ENCODE measurements at places on chromosomes 1 and 21.
A peak's percentile ranks its signal among the peaks of the same experiment; 100 is the strongest.

DNA sequence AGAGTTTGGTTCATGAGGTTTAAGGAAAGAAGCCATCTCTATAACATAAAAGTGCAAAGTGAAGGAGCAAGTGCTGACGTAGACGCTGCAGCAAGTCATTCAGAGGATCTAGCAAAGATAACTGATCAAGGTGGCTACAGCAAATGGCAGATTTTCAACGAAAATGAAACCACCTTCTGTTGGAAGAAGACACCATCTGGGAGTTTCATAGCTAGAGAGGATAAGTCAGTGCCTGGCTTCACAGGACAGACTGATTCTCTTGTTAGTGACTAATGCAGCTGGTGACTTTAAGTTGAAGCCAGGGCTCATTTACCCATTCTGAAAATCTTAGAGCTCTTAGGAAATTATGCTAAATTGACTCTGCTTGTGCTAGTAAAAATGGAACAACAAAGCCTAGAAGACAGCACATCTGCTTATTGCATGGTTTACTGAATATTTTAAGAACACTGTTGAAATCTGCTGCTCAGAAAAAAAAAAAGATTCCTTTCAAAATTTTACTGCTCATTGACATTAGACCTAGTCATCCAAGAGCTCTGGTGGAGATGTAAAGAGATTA lies 10.5 kb downstream of the MAEL start:
- no peak for DNase-seq

GRCh38 chr1:85605484-85606413 lies 25.2 kb downstream of the CCN1 start:
- DNase-seq, result no peak

DNA sequence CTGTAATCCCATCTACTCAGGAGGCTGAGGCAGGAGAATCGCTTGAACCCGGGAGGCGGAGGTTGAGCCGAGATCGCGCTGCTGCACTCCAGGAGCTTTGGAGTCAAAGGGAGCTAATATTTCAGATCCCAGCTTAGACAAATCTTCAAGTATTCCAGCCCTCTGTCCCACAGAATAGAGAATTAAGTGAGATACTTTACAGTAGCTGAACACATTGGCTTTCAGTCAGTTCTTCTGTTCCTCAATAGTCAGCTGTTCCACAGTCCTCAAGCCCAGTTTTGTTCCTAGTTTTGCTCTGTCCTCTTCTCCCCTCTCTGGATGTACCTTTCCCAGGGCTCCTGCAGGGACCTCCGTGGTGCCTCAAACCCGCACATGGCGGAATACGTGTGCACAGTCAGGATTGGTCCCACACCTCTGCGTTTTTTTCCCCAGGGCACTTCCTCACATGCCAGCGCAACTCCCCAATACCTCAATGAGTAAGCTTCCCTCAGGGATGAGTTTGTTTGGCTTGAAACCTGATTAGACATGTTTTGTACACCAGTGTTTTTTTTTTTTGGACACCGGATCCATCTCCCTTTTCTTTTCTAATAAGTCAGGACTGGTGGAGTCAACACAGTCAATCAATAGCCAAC lies 1.2 kb downstream of the MFN2 start:
- no peak for DNase-seq

- peak; percentile 51 for DNase-seq
These were observed 113.5 kb downstream of the PRDM2 start for GRCh38 chr1:13813398-13814012.

DNA sequence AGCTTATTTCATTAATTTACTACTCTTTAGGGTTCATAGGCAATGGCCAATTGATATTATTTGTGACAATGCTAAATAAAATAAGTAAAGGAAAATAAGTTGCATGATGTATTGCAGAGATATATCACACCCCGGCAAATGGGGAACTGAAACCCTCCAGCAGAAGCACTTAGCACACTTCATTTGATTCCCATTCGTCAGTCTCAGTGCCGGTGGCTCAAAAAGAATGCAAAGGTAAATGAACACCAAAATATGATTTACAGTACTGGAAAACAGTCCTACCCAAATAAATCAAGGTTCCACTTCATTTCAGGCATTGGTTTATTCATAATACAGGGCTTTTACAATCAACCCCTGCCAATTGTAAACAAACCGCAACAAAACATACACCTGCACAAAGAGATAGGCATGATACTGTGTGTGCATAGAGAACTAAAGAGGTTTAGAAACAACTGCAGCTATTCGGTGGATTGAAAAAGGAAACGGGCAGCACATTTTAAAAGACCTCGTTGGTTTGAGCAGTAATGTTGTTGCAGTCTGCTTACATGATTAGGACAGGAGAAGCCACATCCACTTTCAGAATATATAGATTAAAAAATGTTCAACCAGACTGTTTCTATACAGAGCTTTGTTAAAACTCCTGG lies 1019.2 kb downstream of the TTLL7 start:
- peak; percentile 21 for DNase-seq

- DNase-seq, result no peak
These were observed 55.1 kb upstream of the CR2 start for GRCh38 chr1:207398986-207399385.

GRCh38 chr1:229579059-229579673 lies 20.7 kb upstream of the ABCB10 start:
- DNase-seq, result peak; percentile 48

GRCh38 chr1:112496290-112496689 lies 12.5 kb upstream of the WNT2B start:
- no peak for DNase-seq

GRCh38 chr1:110927484-110928075 lies 36.1 kb downstream of the LRIF1 start:
- DNase-seq, result no peak

GRCh38 chr1:100219883-100220282 lies 29.8 kb downstream of the DBT start:
- no peak for DNase-seq

DNA sequence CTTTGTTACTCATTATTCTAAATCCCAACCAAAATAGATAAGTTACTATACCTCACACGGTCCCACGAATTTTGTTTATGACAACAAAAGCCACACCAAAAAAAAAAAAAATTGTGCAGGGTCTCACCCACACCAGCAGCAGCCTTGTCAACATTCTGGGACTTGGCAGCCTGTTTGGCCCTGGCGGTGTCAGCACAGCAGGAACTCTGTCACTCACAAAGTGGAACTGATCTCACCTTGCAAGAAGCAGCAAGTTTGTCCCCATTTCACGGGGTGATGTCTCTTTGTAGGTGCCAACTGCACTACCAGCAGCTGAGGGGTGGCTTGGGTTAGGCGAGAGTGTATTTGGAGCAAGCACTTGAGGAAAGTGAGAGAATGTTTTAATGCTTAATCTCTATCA lies 75.0 kb upstream of the CHRM3 start:
- no peak for DNase-seq

DNA sequence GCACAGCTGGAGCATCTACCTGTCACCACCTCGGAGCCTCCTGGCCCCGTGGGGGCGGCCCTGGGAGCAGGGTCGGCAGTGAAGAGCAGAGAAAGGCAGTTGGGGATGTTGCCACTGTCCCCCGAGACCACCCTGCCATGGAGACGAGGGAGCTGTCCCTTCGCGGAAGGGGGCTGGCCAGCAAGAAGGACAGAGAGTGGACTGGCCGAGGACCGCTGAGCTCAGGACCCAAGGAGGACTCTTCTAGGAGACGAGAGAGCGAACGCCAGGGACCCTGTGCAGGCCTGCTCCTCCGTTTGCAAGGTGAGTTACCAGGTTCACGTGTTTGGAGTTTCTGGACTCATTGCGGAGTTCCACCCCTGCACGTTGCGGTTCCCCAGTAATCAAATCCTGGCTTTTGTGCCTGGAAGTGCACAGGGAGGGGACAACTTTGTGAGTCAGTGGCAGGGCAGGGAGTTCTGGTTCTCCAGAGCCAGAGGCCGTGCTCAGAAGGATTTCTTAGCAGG lies 5.6 kb upstream of the POFUT2 start:
- no peak for DNase-seq

GRCh38 chr1:14602136-14602535 lies 3.7 kb downstream of the KAZN start:
- no peak for DNase-seq

DNA sequence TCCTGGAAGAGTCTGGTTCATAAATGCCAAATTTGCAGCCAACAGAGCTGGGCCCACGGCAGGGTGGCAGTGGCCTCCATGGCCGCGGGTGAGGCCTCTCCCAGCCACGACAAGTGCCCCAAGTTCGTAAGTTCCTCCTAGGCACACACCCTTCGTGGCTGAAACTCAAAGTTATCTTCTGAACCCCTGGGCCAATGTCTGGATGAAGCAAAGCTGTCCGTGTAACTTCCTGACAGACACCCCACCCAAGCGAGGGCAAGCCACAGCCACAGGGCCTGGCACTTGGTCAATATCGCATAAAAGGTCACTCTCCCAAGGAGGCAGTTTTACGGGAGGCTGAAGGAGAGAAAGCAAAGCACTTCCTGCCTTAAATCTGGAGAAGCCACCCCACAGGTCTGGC lies 27.8 kb upstream of the GPR153 start:
- no peak for DNase-seq

DNA sequence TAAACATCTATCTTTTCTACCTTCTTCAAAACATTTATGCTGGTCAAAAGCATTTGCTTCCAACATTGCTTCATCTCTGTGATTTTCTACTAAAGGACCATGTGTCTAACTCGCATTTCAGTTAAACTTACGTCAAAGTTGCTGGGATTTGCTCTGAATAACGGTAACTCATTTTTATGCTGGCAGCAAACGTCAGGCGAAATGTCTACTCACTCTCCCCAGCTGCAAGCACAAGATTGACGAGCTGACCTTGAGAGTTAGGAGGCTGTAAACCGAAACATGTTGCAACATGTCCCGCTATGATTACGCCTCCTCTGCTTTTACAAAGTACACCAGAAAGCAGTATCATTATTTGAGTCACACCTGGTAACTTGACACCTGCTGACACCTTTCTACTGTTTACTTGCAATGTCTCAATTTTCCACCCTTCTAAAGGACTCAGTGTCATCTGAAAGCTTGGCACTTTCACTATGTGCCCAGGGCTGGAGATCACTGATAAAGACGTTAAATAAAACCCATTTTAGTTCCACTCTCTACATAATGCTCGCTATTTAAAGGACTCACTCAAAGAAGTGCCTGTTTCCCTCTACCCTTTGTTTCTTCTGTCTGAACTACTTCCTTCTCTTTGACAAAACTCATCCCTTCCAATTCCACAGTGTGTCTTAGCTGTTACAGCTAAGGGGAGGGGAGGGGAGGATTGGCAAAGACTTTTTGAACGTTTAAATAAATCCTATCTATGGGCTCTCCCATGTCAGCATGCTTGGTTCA lies 111.9 kb downstream of the PTPN14 start:
- peak; percentile 59 for DNase-seq

DNA sequence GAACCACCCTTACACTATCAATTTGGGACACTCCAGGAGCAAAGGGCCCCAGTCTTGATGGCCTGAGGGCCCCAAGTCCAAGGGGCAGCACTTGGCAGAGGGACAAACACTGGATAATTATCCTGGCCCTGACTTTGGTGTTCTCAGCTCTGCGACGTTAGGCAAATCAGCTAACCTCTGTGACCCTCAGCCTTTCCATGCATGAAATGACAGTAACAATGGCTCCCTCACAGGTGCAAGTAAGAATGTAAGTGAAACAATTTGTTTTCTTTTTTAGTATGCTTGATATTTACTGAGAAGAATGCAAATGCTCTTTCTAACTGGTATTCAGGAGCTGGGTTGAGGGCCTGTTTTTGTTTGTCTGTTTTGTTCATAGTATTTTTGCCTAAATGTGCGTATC lies 61.6 kb upstream of the PRDX6 start:
- DNase-seq, result peak; percentile 28

GRCh38 chr1:231442735-231443134 lies 20.6 kb upstream of the EGLN1 start:
- DNase-seq, result no peak

GRCh38 chr1:86703696-86704457 lies 499 bp upstream of the SH3GLB1 start:
- peak; percentile 28 for DNase-seq

DNA sequence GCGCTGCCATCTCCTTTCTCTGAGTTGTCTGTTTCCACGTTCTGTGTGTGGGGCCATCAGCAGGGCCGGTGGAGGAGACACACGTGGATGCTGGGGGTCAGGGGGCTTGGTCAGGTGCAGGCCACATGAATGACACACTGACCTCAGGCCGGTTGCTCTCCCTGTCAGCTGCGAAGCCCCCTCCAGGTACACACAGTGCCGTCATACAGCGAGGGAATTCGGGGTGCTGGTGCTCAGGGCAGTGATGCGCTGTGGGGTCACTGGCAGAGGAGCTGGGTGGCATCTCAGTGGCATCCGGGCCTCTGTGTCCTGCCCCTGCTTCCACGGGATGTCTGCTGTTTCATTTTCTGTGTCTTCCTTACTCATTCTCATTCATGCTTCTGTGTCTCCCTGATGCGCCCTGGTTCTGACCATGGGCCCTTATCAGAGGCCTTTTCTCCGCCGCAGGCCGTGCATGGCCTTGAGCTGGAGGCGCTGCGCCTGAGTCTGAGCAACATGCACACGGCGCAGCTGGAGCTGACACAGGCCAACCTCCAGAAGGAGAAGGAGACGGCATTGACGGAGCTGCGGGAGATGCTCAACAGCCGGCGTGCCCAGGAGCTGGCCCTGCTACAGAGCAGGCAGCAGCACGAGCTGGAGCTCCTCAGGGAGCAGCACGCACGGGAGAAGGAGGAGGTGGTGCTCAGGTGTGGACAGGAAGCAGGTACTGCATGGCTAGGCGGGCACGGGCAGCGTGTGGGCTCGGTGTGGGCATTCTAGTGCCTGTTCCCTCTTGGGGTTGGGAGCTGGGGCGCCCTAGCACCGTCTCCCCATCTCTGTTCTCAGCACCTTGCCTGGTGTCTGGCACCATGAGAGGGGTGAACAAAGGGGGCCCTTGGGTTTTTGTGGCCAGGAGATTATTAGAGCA lies 22.6 kb downstream of the PCNT start:
- DNase-seq, result no peak

GRCh38 chr1:117820694-117821381 lies 108.6 kb downstream of the GDAP2 start:
- DNase-seq, result no peak

- DNase-seq, result no peak
These were observed 30.5 kb upstream of the BTG2 start for GRCh38 chr1:203274603-203275381.

GRCh38 chr1:53942127-53942957 lies 3.2 kb downstream of the IFT25 start:
- DNase-seq, result no peak

GRCh38 chr1:35315649-35316048 lies 47.1 kb downstream of the ZMYM4 start:
- DNase-seq, result no peak

DNA sequence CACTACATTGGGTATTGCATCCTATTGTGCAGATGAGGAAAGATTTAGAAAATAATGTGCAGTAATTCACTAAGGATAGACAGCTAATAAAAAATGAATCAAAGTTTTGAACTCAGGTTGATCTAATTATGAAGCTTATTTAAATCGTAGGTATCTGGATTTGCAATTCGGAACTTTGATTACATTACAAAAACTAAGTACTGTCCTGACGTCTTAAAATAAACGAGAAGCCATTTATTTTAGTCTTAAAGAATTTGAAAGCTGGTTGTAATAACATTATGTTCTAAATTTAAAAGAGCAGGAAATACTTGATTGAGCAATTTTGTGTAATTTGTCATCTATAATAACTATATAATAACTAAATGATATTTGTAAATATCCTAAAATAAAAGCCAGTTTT lies 235.9 kb downstream of the TPR start:
- DNase-seq, result no peak

All from GM13977 (cell line).